ENCODE measurements at places on chromosomes 16 and 17. TPM values are rescaled to one million over a fixed set of nuclear protein-coding genes. Genes with fewer than 3 reads are reported as not detected.

GRCh38 chr16:23836404-23837311 is 875 bp downstream of the PRKCB start:
- DNase-seq: no peak

- DNase-seq: no peak
Measured at GRCh38 chr17:33562792-33563191, 269.7 kb upstream of the ASIC2 start.

DNA sequence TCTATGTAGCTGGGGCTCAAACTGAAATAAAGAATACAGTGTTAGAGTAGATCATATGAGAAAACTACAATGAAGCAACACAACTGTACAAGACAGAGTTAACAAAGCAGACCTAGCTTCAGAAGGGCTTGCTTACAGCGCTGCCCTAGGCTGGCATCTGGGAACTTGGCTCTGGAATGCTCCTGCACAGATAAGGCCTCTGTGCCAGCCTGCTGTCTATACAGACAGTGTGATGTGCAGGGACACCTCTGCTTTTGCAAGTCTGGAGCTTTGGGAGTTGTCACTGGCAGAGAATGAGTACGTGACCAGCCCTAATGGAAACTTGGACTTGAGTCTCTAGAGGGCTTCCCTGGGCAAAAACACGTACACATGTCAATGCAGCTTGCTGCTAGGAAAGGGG is 32.1 kb upstream of the SLC38A8 start:
- DNase-seq: no peak

DNA sequence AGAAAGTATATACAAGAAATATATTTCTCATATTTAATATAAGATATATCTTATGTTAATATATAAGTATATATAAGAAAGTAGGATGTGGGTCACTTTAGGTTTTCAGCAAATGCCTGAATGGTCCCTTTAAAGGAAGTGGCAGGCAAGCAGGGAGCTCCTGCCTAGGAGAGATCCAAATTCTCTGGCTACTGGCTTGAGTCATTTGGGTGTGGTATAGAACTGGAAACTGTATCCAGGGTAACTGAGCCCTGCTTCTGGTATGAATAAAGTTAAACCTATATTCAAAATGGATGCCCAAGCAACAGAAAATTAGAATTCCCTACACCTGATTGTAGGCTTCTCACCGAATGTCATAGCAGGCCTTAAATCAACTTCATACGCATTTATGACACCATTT is 144.4 kb downstream of the ZNF18 start:
- DNase-seq: no peak

DNA sequence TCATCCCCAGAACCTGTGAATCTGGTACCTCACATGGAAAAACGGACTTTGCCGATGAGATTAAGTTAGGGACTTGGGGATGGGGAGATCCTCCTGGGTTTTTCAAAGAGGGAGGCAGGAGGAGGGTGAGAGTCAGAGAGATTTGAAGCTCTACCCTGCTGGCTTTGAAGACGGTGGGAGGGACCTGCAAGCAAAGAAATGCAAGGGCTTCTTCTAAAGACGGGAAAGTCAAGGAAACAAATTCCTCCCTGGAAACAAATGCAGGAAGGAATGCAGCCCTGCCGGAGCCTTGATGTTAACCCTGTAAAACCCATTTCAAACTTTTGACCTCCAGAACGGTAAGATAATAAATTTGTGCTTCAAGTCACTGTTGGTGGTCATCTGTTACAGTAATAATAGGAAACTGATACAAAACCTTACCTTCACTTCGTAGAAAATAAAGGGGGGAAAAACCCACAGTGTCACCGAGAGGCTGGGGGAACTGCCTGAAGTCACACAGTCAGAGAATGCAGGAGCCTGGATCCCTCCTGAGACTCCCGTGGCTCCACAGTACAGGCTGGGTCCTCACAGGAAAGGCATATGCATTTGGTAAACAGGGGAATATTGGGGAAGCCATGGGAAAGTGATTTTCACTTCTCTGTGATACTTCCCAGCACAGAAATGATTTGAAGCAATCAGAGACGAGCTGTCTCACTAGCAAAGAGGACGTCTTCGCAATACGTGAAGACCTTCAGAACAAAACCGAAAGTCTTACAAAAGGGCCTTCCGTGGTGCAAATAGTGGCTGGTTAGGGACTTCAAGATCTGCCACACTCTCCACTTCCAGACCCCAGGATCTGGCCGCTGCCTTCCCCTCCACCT is 58.9 kb upstream of the CLEC3A start:
- DNase-seq: no peak

- no peak for DNase-seq
Measured at GRCh38 chr16:70432723-70433457, 6.0 kb downstream of the ST3GAL2 start.

DNA sequence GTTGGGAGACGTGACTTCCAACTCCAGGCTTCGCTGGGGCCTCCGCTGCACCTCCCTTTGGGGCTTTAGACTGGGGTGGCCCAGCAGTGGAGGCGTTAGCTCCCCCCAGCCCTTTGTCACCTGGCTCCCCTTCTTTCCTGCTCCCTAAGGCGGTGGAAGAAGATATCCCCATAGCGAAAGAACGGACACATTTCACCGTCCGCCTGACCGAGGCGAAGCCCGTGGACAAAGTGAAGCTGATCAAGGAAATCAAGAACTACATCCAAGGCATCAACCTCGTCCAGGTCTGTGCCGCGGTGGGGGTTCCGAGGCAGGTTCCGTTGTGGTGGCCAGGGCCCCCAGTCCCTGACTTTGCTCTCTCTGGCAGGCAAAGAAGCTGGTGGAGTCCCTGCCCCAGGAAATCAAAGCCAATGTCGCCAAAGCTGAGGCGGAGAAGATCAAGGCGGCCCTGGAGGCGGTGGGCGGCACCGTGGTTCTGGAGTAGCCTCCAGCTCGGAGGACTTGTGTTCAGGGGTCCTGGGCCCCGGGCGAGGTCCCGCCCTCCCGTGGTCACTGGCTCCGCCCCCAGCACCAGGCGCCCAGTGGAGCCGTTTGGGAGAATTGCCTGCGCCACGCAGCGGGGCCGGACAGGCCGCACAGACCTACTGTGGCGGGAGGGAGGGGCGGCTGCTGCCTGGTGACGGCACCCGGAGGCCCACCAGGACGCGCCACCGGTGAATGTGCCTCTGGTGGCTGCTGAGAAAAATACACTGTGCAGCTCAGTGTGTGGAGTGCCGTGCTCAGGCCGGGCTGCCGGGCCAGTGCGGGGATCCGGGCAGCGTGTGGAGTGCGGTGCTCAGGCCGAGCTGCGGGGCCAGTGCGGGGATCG is 3.8 kb downstream of the MRPL12 start:
- no peak for DNase-seq

- no peak for DNase-seq
Measured at GRCh38 chr16:86870380-86870779, 292.0 kb downstream of the FOXL1 start.

Gene ABCA8
- not detected for total RNA-seq

Gene PRPSAP1
- total RNA-seq: 91.1 TPM

Gene HBQ1
- 7.4 TPM for total RNA-seq

Gene RUSF1
- 18.3 TPM for total RNA-seq

Gene CCL5
- 0.13 TPM for total RNA-seq

Gene CSHL1
- total RNA-seq: not detected

Data from HepG2 (cell line).